ENCODE measurements at places on chromosomes 6 and 20.

GRCh38 chr6:11950109-11950508, 62.0 kb upstream of the HIVEP1 start:
- DNase-seq = no peak

GRCh38 chr20:57122536-57123489, 143.6 kb downstream of the BMP7 start:
- DNase-seq = no peak

DNA sequence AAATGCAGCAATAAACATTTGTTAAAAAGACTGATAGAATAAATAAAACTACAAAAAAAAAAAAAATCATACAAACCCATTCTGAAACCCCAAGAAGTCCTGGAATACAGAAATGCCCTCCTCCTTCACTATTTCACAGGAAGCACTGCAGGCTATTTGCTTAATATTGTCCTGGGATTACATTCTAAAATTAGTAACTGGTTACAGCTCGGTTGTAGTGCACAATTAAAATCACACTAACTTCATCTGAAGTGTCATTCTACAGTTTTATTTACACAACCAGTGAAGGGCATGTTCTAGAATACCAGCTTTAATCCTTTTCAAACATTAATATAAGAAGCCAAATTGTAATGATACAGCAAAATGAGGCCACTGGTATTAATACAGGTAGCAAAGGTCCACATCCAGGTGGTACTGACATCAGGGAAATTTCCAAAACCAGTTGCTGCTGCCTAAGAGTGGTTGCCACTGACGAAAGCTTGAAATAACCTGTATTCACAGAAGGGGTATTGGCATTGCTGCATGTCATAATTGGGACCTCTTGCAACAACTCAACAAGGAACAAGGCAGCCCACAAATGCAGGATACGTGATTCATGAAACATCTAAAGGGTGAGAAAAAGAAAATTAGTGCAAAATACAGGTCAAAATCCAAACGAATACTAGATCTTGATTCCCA, 26.9 kb downstream of the AKIRIN2 start:
- DNase-seq = peak; percentile 48

- DNase-seq = no peak
Measured at GRCh38 chr6:23654745-23655144, 471.3 kb upstream of the NRSN1 start.

- DNase-seq = no peak
Measured at GRCh38 chr20:13545790-13546189, 92.9 kb downstream of the TASP1 start.

DNA sequence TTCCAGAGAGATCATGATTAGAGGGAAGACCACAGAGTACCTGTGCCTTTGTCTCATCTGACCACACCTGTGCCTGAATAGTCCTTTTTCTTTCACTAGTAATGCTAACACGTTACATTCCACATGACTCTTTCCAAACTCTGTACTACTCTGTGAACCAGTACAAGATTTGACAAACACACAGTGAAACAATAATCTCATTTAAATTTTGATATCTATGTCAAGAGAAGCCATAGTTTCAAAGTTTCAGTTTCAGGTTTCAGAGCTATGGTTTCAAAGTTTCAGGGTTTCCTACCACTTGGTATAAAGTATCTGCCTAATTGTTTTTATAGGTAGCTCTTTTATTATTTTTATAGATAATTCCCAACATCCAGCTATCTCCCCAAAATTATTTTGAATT, 62.0 kb upstream of the PHACTR2 start:
- no peak for DNase-seq

DNA sequence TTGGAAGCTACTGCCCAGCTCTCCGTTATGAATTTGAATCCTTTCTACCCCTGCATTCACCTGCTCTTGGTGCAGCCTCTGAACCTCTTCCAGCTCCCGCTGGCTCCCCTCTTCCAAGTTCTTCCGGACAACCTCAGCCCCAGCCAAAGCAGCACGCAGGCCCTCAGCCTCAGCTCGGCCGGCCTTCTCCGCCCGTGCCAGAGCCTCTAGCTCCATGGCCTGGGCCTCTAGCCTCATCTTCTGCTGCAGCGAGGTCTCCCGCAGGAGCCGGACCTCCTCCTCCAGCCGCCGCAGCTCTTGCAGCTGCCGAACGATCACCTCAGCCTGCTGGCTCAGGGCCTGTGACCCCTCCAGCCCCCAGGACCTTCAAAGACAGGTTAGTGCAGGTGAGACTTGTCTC, 3.2 kb downstream of the CCHCR1 start:
- DNase-seq = no peak

DNA sequence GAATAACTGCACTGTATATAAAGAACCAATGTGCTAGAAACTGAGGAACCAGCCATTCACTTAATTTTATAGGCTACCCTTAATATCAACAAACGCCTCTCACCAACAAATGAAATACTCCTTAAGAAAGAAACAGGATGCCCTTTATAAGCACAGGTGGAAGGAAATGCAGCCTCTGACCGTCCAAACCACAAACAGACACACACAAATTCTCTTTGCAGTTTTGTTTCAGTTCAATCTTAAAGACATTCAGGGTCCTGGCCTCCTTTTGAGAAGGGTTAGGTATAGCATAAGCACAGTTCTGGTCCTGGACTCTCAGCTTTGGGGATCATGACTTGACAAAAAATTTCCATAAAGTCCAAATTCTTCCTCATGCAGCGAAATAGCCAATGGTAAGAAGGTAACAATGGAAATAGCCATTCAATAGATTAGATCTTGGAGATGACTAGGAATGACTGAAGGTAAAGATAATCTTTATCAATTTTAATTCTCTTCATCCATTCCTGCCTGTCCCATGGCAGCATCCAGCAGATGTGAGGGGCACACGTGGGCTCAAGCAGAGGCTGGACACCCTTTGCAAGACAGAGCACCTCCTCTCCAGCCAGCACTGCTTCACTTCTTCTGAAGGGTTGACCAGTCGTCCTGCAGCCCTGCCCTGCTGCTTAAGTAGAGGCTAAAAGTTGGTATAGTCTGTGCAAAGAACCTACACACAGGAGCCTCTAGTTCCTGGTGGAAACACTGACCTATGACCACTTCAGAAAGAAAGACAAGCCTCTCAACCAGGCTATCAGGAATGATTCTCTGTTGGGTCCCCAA, 123.9 kb downstream of the CD83 start:
- DNase-seq = no peak

GRCh38 chr6:44264154-44265006, 971 bp downstream of the NFKBIE start:
- DNase-seq = no peak

DNA sequence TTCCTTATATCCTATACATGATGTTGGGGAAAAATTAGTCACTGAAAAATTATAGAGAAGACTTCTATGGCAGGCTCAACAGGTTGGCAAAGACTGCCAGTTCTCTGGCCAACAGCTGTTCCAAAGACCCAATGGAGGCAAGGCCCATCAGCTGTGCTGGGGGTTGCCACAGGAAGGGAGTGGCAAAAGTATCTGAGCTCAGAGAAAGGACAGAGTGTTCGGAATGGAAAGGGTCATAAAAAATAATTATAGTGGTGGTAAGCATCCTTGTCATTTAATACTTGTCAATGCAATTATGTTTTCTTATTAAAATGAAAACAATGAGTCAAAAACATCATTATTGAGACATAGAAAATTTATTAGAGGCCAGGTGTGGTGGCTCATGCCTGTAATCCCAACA, 36.1 kb downstream of the FASTKD5 start:
- no peak for DNase-seq

GRCh38 chr20:59047938-59048680, 5.5 kb upstream of the PRELID3B start:
- DNase-seq = no peak

GRCh38 chr6:35166116-35166515, 25.0 kb upstream of the TCP11 start:
- DNase-seq = no peak

- peak; percentile 48 for DNase-seq
Measured at GRCh38 chr20:31684153-31685015, 38.3 kb downstream of the BCL2L1 start.

DNA sequence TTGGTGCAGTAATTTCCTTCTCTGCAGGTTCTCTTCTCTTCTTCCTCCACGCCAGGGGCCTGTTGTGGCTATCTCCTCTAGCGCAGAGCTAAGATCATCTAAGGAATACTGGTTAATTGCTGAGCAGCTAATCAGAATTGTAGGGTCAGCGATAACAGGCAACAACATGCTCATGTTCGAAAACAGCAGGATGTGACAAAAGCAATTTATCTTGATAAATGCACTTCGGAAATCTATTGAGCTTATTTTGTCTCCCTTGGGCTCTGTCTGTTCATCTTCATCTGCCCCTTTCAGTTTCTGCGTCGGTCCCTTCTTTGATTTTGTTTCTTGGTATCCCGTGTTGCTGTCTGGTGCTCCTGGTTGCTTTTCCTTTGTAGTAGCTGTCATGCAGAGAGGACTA, 67.3 kb upstream of the MAP3K7 start:
- no peak for DNase-seq

- DNase-seq = no peak
Measured at GRCh38 chr6:53043581-53043980, 21.6 kb upstream of the FBXO9 start.

GRCh38 chr6:115539531-115539930, 521.2 kb downstream of the FRK start:
- DNase-seq = no peak

GRCh38 chr6:164099269-164099865, 684.8 kb downstream of the QKI start:
- no peak for DNase-seq

GRCh38 chr6:159079367-159079766, 34.6 kb upstream of the TAGAP start:
- no peak for DNase-seq

DNA sequence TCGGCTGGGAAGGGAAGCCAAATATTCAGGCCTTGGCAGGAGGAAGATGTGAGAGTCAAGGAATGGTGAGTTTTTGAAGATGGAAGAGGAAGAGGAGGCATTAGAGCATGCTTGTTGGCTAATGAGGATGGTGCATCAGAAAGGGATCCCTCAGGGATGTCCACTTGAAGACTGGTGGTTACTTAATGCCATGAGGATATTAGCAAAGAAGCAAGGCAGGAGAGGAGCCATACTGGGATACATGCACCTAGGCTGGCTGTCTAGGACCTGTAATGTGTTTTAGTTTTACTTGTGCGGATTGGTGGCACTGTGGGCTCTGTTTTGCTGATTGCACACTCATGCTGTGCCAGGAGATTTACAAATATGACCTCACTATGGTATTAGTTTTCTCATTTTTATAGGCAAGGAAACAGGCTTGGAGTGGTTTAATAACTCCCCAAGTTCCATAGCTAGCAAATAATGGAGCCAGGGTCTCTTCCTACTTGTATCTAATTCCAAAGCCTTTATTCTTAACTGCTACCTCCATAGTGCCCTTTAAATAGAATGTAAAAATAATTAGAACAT, 37.8 kb downstream of the NCOA7 start:
- DNase-seq = no peak

Data from DMS79 (cell line).